ENCODE measurements at places on chromosomes 12 and 14.

DNA sequence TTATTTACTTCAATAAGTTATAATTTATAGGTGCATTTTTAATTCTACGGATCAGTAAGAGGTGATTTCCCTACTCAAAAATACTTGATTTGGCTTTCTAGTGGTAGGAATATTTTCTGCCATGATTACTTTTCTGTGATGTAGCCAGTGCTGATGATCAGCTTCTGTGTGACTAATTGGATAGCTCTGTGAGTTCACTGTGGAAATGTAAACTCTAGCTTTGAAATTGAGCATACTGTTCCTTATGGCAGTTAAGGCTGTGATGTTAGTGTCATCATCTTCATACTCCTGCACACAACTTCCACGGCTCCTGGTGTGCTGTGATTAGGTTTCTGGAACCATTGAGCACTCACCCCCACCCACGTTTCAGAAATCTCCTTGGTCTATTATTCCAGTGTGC lies 48.2 kb downstream of the PLEKHA5 start:
- no peak for DNase-seq

- no peak for DNase-seq
These were observed 60.9 kb upstream of the TMEM263 start for GRCh38 chr12:106894774-106895173.

- DNase-seq, result no peak
These were observed 66.1 kb downstream of the ELK3 start for GRCh38 chr12:96260231-96260630.

DNA sequence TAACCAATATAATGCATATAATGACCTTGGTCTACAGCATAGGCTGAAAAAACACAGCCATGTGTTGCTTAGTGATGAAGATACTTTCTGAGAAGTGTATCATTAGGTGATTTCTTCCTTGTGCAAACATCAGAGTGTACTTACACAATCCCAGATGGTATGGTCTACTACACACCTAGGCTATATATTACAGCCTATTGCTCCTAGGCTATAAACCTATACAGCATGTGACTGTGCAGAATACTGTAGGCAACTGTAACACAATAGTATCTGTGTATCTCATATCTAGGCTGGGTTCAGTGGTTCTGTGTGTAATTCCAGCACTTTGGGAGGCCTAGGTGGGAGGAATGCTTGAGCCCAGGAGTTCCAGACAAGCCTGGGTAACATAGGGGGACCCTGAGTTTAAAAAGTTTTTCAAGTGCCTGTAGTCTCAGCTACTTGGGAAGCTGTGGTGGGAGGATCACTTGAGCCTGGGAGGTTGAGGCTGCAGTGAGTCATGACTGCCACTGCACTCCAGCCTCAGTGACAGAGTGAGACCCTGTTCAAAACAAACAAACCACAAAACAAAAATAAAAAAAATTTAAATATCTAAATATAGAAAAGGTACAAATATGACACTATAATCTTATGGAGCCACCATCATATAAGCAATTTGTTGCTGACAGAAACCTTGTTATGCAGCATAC lies 66.6 kb downstream of the GRIP1 start:
- DNase-seq, result no peak

DNA sequence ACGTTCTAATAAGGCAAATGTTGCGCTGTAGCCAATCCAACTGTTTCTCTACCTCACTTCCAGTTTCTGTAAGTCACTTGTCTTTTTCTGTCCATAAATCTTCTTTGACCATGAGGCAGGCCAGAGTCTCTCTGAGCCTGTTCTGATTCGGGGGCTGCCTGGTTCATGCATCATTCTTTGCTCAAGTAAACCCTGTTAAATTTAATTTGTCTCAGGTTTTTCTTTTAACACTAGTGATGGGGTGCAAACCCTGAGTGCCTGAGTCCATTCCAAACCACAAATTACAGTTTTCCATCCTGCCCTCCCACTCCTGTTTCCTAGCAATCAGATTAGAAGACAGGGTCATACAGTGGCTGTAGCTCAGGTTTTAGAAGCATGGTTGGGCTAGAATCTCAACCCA lies 41.9 kb downstream of the VWF start:
- DNase-seq, result no peak

DNA sequence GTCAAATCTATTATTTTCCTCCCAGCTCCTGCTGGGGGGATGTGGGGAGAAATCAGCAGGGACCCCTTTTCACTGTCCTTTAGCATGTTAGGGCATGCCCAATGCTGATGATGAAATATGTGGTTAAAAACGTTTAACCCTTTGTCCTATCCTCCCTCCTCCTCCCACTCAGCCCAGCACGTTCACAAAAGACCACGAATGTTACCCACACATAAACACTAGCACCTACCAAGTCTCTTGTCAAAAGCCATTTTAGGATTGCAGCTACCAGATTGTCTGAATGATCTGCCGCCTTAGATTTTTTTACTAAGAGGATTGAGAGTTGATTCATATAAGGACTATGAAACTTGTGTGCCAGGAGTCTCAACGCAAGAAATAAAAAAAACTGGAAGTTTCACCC lies 70.4 kb downstream of the TBK1 start:
- DNase-seq, result no peak

DNA sequence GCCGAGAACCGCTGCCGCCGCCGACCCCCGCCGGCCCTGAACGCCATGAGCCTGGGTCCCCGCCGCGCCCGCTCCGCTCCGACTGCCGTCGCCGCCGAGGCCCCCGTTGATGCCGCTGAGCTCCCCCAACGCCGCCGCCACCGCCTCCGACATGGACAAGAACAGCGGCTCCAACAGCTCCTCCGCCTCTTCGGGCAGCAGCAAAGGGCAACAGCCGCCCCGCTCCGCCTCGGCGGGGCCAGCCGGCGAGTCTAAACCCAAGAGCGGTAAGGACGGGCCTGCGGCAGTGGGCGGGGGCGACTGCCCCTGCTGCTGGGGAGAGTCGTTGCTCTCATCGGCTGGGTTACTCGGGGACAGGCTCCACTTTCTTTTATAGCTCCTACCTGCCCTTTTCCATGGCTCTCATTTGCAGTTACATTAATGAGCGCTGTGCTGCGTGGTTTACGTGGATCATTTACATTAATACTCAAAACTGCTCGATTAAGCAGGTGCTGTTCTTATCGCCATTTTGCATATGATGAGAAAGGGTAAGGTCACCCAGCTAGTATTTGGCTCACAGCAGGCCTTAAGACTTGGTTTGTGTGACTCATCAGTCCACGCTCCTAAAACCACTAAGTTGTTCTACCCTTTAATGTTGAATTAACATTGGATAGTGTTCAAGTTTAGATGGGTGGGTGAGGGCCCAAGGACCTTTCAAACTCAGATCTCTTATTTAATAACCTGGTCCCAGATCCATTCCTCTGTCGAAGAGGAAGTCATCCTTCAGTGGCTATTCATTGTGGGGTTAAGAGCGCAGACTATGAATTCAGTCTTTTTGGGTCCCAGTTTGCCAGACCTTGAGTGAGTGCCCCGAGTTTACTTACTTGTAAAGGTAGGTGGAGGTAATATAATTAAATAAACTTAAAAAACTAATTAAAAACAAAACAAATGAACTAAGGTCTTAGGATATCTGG lies 823 bp downstream of the RNF10 start:
- DNase-seq, result no peak

- DNase-seq, result no peak
These were observed 205.4 kb downstream of the CALM1 start for GRCh38 chr14:90602088-90602687.

DNA sequence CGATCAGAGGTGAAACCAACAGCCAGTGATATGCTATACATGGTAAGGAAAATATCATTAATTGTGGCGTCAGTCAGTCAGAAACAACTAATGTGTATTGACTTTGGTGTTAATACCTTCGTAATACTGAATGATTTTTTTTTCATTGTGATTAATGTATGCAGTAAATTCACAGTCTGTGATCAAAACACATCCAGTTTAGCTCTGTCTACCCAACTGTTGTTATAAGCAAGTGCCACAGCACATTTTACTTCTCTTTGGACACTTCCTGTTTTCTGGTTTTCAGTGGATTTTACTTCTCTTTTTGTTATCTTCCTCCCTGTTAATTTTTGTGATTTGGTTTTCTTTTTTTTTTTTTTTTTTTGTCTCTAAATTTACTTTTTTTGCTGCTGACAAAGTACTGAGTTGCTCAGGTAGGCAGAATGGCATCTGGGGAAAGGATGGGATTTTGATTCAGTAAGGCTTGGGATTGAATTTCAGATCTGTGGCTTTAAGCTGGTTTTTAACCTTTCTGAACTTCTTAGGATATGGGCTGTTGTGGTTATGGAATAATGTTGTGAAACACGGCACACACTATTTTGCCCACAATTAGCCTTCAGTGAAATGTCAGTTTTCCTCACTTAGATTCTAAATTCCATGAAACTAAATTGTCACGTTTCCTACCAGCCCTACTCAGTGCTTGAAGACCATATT lies 604 bp downstream of the GLIPR1 start:
- DNase-seq, result no peak

- DNase-seq, result peak; percentile 18
These were observed 33.3 kb downstream of the DICER1 start for GRCh38 chr14:95123891-95124579.

DNA sequence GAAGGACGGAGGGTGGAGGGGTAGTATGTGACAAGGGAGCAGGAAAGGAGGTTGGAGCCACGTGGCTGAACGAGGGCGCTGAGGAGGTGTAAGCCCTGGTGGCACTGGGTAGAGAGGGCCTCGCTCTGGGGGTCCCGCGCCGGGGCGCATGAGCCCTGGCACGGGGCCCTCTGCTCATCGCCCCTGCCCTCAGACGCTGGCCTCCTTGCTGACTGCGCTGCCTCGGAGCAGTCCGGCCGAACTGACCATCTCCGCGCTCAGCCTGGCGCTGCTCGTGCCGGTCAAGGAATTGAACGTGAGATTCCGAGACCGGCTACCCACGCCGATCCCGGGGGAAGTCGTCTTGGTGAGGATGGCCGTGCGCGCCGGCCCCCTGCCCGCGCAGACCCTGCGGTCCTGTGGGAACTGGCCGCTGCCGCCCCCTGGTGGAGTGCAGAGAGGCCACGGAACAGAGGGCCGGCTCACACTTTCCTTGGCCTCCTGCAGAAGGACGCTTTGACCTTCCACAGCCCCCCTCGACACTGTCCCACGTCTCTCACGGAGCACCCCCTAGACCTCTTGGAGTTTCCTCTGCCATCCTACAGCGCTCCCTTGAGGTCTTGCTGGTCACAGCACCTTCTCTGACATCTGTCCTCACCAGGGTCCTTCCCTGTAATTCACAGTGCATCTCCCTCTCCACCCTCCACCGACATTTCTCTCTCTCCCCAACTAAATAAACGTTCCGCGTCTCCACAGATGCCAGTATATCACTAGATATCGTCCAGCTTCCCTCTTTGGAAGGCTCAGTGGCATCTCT lies 10.5 kb downstream of the ARHGEF25 start:
- no peak for DNase-seq

All from NCI-H2029 (cell line).